Activated naive CD8-positive, alpha-beta T cell treated with anti-CD3 and anti-CD28 coated beads for 36 hours (primary cell): ENCODE measurements at places on chromosomes 2 and 18.
A peak's percentile ranks its signal among the peaks of the same experiment; 100 is the strongest.

GRCh38 chr2:117523267-117523666 is 291.2 kb upstream of the DDX18 start:
- no peak overlapping the region for H3K27ac ChIP-seq
- H3K27me3 ChIP-seq = no peaks in the 10 kb centered on the region
- H3K36me3 ChIP-seq = no peaks in the 10 kb centered on the region
- H3K4me1 ChIP-seq = no peaks in the 10 kb centered on the region

DNA sequence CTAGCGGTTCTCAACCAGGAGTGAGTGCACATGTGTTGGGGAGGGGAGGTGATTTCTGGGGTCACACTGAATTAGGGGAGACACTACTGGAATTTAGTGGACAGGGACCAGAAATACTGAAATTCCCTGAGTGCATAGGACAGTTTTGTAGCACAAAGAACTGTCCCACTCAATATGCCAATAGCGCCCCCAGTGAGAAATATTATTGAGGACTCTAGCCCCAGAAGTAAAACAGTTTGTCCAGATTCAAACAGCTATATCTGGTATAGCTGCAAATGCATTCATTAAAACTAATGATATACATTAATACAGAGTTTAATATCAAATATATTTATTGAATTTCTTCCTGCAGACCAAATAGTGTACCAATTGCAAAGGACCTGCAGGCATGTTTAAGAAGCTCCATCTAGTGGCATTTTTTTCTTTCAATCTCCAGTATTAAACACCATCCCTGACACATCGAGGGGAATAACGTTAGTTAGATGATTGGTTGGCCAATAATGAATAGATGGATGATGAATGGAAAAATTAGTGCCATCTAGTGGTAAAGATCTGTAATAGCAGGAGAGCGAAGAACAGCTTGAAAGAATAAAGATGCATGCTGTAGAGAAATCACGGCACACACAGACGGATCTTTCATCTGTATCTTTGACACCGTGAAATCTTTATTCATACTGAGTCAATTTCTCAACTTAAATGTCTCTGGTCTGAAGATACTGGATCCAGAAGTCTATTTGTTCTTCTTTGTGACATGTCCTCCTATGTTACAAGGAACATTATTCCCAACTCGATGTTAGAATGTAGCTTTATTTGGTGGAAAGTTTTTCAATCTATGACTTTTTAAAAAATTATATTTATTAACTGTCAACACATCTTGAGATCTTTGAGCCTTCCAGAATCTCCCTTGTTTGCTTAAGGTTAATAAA is 62.5 kb downstream of the DHRS9 start:
- no peaks in the 10 kb centered on the region for H3K4me1 ChIP-seq
- no peak for DNase-seq
- H3K27me3 ChIP-seq = no peaks in the 10 kb centered on the region
- no peak overlapping the region for H3K4me3 ChIP-seq
- H3K27ac ChIP-seq = no peak overlapping the region

DNA sequence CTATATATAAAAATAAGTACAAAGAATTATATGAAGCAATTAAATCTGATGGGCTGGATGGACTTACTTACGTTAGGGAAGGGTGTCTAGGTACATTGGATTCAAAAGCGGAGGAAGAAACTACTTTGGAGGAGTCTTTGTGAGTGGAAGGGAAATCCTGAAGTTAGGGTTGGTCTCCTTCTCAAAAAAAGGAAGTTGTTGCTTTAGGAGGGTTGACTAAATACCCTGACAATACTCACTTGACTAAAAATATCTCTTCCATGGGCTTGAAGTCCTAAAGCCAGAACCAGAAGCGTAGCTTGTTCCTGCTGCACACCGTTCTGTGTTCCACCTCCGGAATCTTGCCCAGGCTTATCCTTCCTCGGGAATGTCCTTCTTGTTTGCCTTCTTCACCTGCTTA is 143.3 kb upstream of the ZEB2 start:
- H3K4me3 ChIP-seq = no peak overlapping the region
- peaks cover 5% of the 10 kb centered on the region for H3K27me3 ChIP-seq
- H3K4me1 ChIP-seq = no peaks in the 10 kb centered on the region
- H3K36me3 ChIP-seq = no peaks in the 10 kb centered on the region
- H3K27ac ChIP-seq = no peak overlapping the region

- no peaks in the 10 kb centered on the region for H3K27me3 ChIP-seq
- H3K4me1 ChIP-seq = peaks cover 40% of the 10 kb centered on the region
- no peak overlapping the region for H3K4me3 ChIP-seq
- peaks cover 12% of the 10 kb centered on the region for H3K36me3 ChIP-seq
- no peak for DNase-seq
Measured at GRCh38 chr2:44364604-44365003, 2.9 kb downstream of the CAMKMT start.

GRCh38 chr2:209648714-209649113 is 122.9 kb upstream of the UNC80 start:
- H3K36me3 ChIP-seq = no peaks in the 10 kb centered on the region
- H3K4me3 ChIP-seq = no peak overlapping the region
- no peak for DNase-seq
- no peaks in the 10 kb centered on the region for H3K27me3 ChIP-seq
- H3K27ac ChIP-seq = no peak overlapping the region

DNA sequence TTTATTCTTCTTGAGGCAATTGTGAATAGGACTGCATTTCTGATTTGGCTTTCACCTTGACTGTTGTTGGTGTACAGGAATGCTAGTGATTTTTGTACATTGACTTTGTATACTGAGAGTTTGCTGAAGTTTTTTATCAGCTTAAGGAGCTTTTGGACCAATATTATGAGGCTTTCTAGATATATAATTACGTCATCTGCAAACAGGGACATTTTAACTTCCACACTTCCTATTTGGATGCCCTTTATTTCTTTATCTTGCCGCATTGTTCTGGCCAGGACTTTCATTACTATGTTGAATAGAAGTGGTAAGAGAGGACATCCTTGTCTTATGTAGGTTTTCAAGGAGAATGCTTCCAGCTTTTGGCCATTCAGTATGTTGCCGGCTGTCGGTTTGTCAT is 425.4 kb upstream of the CHAC2 start:
- no peaks in the 10 kb centered on the region for H3K36me3 ChIP-seq
- no peaks in the 10 kb centered on the region for H3K27me3 ChIP-seq
- no peak overlapping the region for H3K27ac ChIP-seq
- H3K4me1 ChIP-seq = no peaks in the 10 kb centered on the region
- no peak for DNase-seq
- no peak overlapping the region for H3K4me3 ChIP-seq

GRCh38 chr2:194765723-194766122 is 891.3 kb upstream of the SLC39A10 start:
- H3K4me3 ChIP-seq = no peak overlapping the region
- no peaks in the 10 kb centered on the region for H3K4me1 ChIP-seq
- no peaks in the 10 kb centered on the region for H3K36me3 ChIP-seq
- no peak overlapping the region for H3K27ac ChIP-seq
- no peak for DNase-seq

DNA sequence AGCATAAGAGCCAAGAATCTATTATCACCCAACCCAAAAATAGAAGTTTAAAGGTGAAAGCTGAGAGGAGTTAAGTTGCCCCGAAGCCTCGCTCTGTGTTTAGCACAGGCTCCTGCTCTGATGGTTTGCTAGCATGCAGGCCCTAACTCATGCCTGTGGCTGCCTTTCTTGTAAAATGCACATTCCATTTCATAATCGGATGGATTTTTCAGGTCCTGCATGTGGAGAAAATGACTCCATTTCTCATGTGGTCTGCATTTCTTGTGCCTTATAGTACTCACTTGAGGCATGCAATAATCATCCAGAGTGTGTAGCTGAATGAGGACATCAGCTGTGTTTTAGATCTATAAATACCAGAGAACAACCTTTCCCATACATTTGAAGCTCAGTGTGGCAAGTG is 381.8 kb downstream of the CPS1 start:
- H3K4me3 ChIP-seq = no peak overlapping the region
- H3K4me1 ChIP-seq = no peaks in the 10 kb centered on the region

DNA sequence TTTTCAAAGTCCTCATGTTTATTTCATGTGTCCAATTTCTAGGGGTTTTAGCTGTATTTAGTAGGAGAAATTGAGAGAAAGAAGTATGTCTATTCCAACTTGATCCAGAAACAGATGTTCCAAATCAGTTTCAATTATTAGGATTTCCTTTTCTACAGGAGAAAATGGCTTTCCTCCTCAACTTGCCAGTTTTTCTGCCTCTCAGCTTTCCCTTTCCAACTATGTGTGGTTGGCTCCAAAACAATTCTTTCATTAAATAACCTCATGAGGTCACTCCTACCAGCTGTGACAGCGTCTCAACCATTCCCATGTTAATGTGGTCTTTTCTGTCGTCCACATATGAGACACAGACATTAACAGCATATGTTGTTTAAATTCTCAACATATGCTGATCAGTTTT is 13.1 kb downstream of the XIRP2 start:
- H3K4me3 ChIP-seq = no peak overlapping the region
- no peaks in the 10 kb centered on the region for H3K36me3 ChIP-seq
- H3K27me3 ChIP-seq = no peaks in the 10 kb centered on the region

DNA sequence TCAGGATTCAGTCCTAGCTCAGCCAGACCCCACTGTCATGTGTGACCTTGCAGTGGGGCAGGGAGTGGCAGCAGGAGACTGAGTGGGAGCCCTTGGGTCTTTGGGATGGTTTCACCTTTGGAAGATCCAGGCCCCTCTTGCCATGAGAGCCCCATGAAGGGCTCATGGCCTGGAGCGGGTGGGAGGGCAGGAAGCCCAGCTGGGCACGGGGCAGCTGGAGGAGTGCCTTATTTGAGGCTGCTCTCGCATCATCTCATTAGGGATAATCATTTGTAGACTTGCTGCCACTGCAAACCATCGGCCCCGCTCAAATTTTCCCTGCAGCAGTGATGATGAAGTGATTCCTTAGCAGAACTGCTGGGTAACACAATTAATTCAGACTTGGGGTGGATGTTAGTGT is 73.9 kb downstream of the TGOLN2 start:
- H3K4me3 ChIP-seq = no peak overlapping the region
- no peak for DNase-seq
- H3K36me3 ChIP-seq = no peaks in the 10 kb centered on the region
- H3K27ac ChIP-seq = no peak overlapping the region
- no peaks in the 10 kb centered on the region for H3K4me1 ChIP-seq

DNA sequence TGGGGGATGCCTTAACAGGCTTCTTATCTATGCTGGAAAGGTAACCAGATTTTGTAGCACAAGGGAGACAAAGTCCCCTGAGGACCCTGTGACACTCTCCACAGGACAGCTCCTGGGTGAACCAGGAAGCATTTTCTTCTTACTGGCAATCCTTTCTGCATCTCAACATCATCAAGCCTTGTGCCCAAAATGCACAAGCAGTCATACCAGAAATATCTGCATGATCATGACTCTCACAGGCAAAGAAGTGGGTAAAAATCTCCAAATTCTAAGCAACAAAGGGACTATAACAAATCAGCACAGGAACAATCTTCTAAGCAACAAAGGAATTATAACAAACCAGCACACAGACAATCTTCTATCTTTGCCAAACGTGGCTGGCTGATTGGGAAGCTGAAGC is 99.1 kb upstream of the CD226 start:
- H3K4me1 ChIP-seq = no peaks in the 10 kb centered on the region
- DNase-seq = no peak
- H3K27me3 ChIP-seq = no peaks in the 10 kb centered on the region
- no peak overlapping the region for H3K27ac ChIP-seq
- peaks cover 39% of the 10 kb centered on the region for H3K36me3 ChIP-seq
- no peak overlapping the region for H3K4me3 ChIP-seq

- H3K27me3 ChIP-seq = no peaks in the 10 kb centered on the region
- peak overlapping the region; percentile 97 for H3K27ac ChIP-seq
- H3K36me3 ChIP-seq = peaks cover 46% of the 10 kb centered on the region
- H3K4me1 ChIP-seq = peaks cover 86% of the 10 kb centered on the region
- no peak overlapping the region for H3K4me3 ChIP-seq
Measured at GRCh38 chr2:105791229-105791628, 46.5 kb downstream of the NCK2 start.

DNA sequence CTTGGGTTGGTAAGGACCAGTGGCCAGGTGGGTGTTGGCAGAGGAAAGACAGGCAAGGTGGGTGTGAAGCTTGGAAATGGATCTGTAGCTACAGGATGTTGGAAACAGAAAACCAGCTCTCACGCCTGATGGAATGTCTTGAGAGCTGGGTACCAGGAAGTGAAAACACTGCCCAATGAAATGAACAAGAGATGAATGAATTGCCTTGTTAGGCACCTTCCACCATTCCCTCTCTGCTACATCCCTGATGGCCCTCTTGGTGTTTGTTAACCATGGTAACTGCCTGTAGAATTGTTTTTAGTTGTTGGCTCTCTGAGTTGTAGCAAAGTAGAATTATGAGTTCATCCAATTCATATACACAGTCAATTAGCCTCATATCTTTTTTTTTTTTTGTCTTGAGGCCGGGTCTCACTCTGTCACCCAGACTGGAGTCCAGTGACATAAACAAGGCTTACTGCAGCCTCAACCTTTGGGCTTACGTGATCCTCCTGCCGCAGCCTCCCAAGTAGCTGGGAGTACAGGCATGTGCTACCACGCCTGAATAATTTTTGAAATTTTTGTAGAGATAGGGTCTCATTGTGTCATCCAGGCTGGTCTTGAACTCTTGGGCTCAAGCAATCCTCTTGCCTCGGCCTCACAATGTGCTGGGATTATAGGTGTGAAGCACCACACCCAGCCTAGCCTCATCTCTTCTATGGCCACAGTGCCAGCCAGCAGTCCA is 9.5 kb downstream of the KCMF1 start:
- peaks cover 41% of the 10 kb centered on the region for H3K36me3 ChIP-seq
- no peak overlapping the region for H3K4me3 ChIP-seq
- H3K4me1 ChIP-seq = peaks cover 57% of the 10 kb centered on the region
- peak overlapping the region; percentile 42 for H3K27ac ChIP-seq
- DNase-seq = no peak

- no peak overlapping the region for H3K27ac ChIP-seq
- peaks cover 18% of the 10 kb centered on the region for H3K36me3 ChIP-seq
- H3K27me3 ChIP-seq = no peaks in the 10 kb centered on the region
- no peak for DNase-seq
Measured at GRCh38 chr2:71078624-71079023, 10.2 kb downstream of the NAGK start.

- H3K4me3 ChIP-seq = no peak overlapping the region
- no peaks in the 10 kb centered on the region for H3K27me3 ChIP-seq
- no peak overlapping the region for H3K27ac ChIP-seq
- H3K4me1 ChIP-seq = no peaks in the 10 kb centered on the region
- DNase-seq = no peak
- no peaks in the 10 kb centered on the region for H3K36me3 ChIP-seq
Measured at GRCh38 chr2:120486441-120486840, 140.5 kb downstream of the INHBB start.

GRCh38 chr2:108998911-108999310 is 9.9 kb upstream of the EDAR start:
- no peaks in the 10 kb centered on the region for H3K27me3 ChIP-seq
- no peak overlapping the region for H3K27ac ChIP-seq
- peaks cover 10% of the 10 kb centered on the region for H3K4me1 ChIP-seq
- H3K4me3 ChIP-seq = no peak overlapping the region

DNA sequence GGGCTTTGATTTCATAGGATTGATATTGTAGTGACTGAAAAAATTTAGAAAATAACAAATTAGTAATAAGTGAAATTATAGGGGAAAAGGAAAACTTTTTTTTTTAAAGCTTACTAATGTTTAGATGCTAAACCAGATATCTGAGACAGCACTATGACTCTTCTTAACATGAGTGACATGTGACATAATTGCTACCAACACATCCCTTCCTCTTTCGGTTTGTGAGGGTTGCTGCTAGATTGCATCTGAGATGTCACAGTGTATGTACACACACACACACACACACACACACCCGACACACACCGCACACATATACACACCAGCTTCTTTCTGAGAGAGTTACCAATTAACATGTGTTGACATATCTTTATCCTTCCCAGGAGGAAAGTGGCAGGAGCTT is 18.0 kb downstream of the RAPGEF4 start:
- no peaks in the 10 kb centered on the region for H3K36me3 ChIP-seq
- DNase-seq = no peak
- H3K27ac ChIP-seq = no peak overlapping the region
- no peaks in the 10 kb centered on the region for H3K27me3 ChIP-seq
- no peaks in the 10 kb centered on the region for H3K4me1 ChIP-seq
